Naive thymus-derived CD8-positive, alpha-beta T cell (primary cell): ENCODE measurements at places on chromosomes 11 and 22. TPM values are rescaled to one million over a fixed set of nuclear protein-coding genes. Genes with fewer than 3 reads are reported as not detected.

Gene CNGA4
- polyA plus RNA-seq, result 0.33 TPM

Gene SLC35F2
- 2.1 TPM for polyA plus RNA-seq

Gene A4GALT
- polyA plus RNA-seq, result not detected

Gene POU2F3
- not detected for polyA plus RNA-seq

Gene MYOD1
- polyA plus RNA-seq, result not detected
